Mesendoderm (in vitro differentiated cells): ENCODE measurements at places on chromosomes 4 and X.

- DNase-seq, result no peak
Measured at GRCh38 chr4:137664416-137664815, 132.1 kb upstream of the PCDH18 start.

DNA sequence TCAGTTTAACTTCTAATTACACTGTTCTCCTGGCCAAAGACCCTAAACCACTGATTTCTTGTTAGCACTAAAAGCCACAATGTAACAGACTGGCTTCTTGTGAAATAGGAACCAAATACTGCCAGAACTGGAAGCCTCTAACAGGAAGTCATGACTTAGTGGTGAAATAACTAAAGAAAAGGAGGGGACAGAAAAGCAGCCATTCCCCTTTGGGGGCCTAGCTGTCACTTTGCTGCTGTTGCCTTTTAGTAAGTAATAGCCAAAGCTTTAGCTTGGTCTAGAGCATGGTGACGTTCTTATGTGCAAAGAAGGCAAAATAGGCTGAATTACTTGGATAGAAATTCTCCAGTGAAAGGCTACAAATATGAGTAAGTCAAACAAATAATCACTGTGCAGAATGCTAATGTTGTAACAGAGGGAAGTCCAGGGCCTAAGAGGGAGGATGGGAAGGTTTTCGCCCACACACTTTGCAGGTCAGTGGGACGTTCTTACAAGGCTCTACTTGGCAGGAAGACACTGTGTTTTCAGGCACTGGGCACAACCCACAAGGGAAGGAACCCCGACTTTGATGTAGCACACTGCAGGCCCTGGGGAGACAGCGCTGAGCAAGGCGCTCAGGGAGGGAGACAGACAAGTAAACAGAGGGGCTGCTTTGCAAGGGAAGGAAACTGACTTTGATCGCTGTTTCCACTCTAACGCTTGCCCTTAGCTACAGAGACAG, 16.7 kb downstream of the GAB3 start:
- no peak for DNase-seq

DNA sequence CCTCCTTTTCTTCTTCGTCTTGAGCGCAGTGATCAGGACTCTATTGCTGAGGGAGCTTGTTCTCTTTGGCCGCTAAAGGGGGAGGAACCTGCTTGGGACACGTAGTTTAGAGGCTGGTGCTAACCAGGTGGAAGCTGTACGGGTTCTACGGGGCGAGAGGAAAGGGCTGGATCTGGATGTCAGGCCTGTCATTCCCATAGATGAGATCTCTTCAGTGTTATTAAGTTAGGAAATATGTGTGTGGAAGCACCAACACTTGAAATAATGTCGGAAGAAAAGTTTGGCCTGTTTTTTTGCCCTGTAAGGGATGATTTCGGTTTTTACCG, 643 bp downstream of the SRP72 start:
- peak; percentile 82 for DNase-seq

DNA sequence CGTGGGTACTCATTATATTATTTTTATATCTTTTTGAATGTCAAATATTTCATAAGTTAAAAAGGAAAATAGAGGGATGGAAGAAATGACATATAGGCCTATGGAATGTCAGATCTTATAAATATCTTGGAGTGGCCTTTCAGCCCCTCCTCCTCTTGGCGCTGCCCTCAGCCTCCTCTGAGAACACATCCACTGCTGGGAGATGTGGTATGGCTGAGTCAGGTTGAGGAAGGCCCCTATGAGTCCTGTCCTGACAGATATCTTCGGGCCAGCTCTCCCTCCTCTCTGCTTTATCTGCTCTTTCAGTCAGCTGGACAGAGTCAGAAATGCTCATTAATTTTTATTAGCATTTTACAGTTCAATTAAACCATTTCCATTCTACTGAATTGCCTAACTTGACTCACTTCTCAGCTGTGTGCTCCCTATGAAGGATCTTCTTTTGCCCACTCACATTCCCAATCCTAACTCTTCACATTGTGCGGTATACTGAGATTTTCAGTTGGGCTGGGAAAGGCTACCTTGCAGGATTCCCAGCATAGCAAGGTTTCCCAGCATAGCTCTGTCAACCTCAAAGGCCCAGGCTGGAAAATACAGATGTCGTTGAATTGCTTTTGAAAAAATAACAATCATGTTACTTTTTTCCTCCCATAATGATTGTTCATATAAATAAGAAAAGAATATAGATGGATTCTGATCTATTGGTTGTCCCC, 128.0 kb downstream of the ARHGEF9 start:
- DNase-seq, result peak; percentile 7

- DNase-seq, result no peak
Measured at GRCh38 chr4:8061145-8061544, 97.5 kb downstream of the ABLIM2 start.

DNA sequence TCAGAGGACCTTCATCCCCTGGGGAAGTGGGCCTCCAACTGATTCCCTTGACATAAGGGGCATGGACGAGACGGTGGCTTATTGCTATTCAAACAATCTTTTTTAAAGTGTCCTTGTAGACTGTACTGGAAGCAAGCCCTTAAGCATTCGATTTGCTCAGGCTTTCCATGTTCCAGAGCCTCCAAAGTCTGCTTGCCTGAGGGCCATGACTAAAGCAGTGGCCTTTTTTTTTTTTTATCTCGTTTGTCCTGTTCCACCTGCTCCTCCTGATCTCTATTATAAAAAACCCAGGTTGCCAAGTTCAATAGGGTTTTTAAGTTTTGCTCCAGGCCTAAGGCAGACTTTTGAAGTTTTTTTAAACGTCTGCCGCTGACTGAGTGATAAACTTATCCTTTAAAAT, 103.7 kb upstream of the AADAT start:
- DNase-seq, result no peak

- no peak for DNase-seq
Measured at GRCh38 chrX:15549189-15550012, 48.8 kb downstream of the BMX start.

- DNase-seq, result no peak
Measured at GRCh38 chrX:136725441-136726104, 55.2 kb downstream of the ARHGEF6 start.
